ENCODE measurements at places on chromosomes 11 and 22.

DNA sequence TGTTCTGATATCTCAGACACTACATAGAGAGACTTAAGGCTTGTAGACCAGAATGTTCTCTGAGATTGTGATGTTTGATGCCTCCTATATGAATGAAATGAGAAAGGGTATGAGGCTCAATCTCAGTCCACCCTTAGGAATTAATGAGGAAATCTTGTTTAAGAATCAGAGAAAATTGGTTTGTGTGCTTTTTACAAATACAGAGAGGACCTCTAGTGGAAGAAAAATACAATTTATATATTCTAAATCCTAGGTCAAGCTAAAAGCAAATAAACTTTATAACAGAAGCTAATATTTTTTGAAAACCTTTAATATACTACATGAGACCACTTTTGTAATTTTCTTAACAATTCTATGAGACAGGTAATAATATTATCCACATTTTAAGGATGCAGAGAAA lies 5.0 kb upstream of the OR52H1 start:
- DNase-seq = no peak

DNA sequence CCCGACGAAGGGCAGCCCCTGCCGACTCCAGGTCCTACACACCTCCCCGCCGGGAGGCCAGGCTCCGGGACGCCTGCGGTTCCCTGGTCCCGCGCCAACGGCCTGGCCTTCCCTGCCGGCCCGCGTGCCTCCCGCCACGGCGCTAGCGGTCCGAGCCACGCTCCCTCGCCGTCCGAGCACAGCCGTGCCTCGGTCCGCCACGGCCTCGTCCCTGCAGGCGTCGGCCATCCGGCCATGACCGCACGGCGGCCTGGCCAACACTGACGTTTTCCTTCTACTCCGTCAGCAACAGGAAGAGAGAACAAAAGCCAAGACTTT lies 532 bp downstream of the EIF4G2 start:
- no peak for DNase-seq

DNA sequence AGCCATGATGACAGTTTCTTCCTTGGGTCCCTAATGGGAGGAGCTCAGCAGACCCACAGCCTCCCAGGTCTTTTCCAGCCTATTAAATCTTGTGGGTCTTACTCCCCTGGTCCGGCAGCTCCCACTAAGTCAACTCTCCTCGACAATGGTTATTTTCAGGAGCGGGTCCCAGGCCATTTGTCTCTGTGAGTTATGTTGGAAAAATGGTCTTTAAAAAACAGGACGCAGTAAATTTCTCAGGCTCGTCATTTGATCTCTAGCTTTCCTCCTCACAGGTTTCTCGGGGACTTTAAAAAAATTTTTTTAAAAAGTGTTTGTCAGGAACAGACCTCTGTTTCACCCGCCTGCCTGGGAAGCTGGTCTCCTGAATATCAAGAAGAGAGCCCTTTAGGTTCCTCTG lies 397.5 kb upstream of the NARS2 start:
- no peak for DNase-seq

- DNase-seq = no peak
Observed at GRCh38 chr11:8239536-8240228, 24.0 kb downstream of the LMO1 start.

DNA sequence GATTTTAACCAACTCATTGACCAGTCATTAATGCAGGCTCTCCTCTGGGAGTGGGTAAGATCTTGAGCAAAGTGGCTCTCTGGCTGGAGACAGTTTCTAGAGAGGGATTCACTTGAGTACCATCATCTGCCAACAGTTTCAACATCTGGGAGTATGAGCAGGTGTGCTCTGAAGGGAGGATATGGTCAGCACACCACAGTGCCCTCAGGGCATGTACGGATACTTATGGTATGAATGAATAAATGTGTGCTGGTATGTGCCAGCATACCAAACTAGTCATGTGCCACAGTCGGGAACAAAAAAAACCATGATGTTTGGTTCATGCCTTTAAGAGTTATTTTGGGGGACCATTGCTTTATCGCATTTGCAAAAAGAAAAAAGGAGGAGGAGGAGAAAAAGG lies 1197.5 kb upstream of the TENM4 start:
- no peak for DNase-seq

DNA sequence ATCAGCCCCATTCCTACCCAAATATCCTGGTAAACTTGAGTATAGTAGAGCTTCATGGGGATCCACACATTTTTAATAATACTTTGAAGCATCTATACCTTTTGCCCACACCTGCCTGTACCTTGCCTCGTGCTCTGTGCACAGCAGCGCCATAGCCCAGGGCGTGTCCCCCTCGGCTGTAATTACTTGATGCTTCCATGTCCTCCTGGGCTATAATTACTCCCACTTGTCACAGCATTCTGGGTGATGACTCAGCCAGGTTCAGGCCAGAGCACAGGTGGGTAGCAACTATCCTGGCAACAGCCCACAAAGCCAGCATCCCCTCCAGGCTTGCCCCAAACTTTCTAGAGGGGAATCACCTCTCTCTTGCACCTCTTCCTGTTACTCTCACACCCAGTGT lies 23.7 kb upstream of the SLC36A4 start:
- no peak for DNase-seq

DNA sequence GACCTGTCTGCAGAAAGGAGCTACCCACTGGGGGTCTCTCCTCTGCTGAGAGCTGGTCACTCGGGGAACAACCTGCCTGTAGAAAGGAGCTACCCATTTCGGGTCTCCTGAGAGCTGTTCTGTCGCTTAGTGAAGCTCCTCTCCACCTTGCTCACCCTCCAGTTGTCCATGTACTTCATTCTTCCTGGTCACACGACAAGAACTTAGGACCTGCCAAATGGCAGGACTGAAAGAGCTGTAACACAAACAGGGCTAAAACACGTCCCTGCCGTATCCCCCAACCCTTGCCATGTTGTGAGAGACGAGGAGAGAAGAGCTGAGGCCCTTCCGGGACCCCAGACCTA lies 24.1 kb upstream of the RNASEH2C start:
- DNase-seq = no peak

- peak; percentile 43 for DNase-seq
Observed at GRCh38 chr11:64865286-64866172, 12.9 kb downstream of the EHD1 start.

- DNase-seq = no peak
Observed at GRCh38 chr22:23289130-23289503, 108.8 kb downstream of the BCR start.
